CD4-positive, alpha-beta T cell treated with Interleukin-6 for 4 hours (primary cell): ENCODE measurements at places on chromosomes 13 and 19.

DNA sequence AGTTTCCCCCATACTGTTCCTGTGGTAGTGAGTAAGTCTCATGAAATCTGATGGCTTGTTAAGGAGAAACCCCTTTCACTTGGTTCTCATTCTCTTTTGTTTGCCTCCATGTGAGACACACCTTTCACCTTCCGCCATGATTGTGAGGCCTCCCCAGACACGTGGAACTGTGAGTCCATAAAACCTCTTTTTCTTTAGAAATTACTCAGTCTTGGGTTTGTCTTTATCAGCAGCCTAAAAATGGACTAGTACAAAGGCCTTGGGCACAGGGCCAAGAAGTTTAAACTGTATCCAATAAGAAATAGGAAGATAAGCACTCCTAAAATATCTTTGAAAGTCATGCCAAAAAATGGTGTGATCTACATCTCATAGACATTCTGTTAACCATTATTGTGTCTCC lies 176.9 kb downstream of the TBC1D4 start:
- no peak for DNase-seq

DNA sequence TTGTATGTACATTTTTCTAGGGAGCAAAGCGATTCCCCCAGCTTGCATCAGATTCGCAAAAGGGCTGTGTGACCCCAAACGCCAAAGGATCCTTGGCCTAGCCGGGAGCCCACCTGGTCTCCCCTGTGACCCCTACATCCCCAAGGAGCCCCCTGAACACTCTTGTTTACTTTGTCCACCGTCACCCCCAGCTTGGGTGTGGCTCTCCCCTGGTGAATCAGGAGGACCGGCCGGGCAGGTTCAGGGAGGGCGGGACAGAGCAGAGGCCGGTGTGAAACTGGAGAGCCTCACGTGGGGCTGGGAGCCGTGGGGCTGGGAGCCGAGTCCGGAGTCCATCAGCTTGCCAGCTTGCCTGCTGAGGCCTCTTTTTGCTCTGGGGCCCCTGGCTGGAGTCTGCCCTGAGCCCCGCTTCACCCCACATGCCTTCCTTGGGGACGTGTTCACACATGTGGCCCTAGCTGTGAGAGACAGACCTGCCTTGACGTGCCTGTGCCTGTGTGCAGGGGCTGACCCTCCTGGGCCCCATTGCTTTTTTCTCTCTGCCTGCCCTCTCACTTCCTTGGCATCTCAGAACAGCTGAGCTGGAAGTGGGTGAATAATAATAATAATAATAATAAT lies 2.0 kb downstream of the ITPKC start:
- no peak for DNase-seq

DNA sequence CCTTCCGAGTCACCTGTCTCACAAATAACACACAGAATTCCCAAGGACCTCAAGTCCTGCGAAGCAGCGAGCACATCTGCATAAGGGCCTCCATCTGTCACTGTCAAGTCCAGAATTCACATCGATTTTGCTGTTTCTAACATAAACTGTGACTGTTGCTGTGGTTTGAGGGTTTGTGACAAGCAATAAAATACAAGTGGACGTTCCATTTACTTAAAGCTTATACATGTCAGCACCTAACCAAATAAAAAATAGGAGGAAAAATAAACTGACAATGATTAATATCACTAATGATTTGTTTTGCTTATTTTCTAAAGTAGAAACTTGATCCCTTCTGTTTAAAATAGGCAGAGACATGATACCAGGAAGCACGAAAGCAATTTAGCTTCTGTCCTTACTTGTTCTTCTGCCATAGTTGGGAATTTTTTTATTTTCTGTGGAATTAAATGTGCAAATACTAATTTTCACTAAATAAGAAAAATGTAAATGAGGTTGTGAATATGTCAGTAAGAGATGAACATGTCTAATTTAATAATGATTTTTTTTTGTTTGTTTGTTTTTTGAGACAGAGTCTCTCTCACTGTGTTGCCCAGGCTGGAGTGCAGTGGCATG lies 279.1 kb downstream of the FGF9 start:
- DNase-seq: no peak

DNA sequence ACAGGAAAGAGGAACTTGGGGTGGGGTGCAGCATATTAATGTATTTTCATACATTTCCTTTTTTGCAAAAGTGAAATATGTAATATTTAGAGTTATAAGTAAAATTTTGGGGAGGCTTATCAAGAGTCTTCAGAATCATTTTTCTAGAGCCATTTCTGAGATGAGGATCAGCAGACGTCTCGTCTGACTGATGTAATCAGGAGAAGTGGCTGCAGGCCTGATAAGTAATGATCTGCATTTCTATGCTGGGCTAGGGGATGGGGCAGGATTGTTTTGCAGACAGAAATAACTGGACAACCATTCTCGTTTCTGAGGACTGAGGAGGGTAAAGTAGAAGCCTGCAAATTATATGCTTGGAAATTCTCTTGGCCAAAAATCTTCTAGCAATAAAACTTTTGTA lies 89.2 kb upstream of the ARGLU1 start:
- no peak for DNase-seq

DNA sequence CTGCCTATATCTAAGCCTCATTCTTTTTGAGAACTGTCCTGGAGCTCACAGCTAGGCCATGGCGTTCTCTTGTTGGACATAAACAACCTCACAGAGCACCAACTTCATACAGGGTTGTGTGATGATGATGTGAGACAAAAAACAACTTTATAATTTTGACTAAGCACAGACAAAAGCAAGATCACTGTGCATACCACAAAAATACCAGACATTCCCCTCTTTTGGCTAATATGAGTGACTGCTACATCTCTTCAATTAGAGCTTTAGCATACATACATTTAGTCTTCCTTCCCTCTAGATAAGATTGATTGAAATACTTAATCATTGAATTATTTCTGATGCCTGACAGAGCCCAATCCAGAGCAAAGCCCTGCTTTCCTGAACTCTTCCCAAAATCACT lies 8.3 kb downstream of the MAB21L1 start:
- DNase-seq: no peak

DNA sequence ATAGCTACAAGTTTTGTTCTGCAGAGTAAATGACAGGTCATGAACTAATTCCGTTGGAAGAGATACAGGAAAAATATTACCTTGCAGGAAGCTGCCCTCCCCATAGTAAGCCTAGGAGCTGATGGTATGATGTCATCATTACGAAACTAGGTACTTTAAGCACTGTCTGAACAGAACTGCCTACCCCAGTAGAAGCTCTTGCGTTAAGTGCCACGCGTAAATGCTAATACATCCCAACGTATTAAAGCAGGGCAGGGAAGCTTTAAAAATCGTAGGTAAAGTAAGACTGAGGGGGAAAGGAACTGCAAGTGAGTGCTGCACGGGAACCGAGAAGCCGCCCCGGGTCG lies 572 bp downstream of the UGGT2 start:
- DNase-seq: no peak

DNA sequence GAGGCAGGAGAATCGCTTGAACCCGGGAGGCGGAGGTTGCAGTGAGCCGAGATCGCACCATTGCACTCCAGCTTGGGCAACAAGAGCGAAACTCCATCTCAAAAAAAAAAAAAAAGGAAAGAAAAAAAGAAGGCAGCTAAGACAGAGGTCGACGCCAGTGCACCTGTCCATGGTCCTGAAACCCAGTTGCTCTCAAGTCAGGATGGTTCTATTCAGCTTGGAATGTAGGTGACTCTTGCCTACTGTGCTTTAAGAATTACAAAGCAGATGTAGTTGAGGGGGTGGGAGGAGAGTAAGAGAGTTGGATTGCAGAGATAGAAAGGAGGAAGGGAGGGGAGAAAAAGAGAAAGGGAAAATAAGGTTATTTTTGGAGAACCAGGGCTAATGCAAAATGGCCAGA lies 18.7 kb downstream of the CACNG7 start:
- peak; percentile 41 for DNase-seq

GRCh38 chr19:56356944-56357343 lies 36.4 kb downstream of the ZNF582 start:
- no peak for DNase-seq

DNA sequence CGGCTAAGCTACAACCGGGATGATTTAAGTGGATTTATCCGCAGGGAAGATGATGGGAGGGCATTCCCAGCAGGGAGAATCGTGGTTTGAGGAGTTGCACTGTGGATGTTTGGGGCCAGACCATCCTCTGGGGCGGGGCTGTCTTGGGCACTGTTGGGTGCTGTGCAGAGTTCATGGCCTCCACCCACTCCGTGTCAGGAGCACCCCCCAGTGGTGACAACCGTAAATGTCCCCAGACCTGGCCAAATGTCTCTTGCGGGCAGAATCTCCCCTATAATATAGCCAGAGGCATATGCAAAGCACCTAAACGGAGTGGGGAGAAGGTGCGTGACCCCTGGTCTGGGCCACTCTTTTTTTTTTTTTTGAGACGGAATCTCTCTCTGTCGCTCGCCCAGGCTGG lies 40.2 kb downstream of the SMIM24 start:
- peak; percentile 64 for DNase-seq

GRCh38 chr13:111338841-111339240 lies 18.4 kb downstream of the TEX29 start:
- DNase-seq: no peak

- no peak for DNase-seq
Measured at GRCh38 chr13:112605531-112605990, 17.6 kb upstream of the TUBGCP3 start.

DNA sequence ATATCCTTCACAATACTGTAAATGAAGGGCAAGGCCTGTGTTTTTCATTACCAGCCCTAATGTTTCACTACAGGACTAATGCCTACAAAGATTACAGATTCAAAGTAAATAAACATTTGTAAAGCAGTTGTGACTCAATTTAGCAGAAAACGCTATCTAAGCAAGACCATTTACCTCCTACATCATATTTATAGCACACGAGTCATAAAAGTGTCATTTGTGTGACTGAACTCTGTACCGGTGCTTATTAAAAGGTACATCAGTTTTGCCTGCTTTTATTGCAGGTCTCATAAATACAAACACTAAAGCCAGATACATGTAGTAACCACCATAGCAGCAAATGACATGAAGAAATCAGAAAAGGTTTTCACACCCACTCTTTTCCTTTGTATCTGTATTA lies 61.5 kb upstream of the SLC15A1 start:
- no peak for DNase-seq

DNA sequence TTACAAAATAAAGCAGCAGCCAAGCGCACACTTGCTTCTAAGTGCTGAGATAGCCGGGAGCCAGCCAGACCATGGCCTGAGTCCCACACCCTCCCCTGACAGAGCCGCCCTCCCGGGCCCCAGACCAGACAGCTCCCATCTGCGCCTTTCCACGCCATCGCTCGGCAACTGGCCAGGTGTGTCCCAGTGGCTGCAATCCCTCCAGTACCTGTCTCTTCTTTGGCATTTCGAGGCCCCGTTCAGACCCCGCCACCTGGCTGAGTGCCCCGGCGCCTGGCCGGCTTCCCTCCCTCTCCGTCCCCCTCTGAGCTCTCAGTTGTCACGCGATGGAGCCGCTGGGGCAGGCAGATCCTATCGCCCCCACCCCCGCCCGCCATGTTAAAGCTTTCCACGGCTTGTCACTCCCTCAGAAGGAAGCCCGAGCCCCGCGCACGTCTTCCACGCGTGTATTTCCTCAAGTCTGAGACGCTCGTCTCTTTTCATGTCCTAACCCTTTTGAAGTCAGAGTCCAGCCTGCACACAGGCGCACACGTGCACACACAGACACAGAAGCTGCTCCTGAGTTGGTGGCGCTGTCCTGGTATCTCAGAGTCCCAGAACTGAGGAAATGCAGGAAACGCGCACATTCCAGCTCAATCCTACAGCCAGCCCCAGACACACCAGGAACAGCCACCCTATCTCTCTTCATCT lies 7.9 kb downstream of the MLLT1 start:
- DNase-seq: no peak

- DNase-seq: no peak
Measured at GRCh38 chr19:2837430-2837829, 3.8 kb upstream of the ZNF555 start.

DNA sequence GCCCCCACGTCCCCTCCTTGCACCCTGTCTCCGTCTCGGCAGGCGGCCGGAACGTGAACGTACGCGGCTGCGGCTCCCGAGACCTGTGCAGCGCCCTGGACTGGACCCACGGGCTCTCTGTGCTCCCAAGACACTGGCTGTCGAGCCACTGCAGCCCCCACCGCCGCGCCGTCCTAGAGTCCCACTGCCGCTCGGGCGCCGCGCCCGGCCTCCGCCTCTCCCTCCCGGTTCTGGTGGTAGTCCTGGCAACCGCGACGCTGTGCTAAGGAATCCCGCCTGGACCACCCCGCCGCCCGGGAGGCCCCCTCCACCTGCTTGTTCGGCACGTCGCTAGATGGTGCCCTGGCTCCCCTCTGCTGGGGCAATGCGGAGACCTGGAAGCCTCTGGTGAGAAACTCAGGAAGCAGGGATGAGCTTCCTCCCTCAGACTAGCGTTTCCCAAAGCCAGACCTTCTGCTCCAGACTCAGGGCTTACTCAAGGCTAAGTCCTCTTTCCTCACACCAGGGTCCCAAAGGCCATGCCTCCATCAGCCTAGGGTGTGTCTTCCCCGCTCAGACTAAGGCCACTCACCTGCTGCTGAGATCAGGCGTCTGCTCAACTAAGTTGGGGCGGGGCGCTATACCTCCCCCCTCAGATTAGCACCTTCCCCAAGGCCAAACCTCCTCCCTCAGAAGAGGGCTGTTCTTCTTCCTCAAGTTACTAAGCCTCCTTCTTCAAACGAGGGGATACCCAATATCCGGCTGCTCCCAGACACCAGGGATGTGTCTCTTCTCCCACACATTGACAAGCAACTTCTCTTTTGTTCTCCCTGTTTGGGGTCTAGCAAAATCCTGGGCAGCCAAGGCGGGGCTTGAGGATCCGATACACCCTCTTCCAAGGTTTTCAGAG lies 16.1 kb upstream of the IRGC start:
- DNase-seq: peak; percentile 3

GRCh38 chr13:79867254-79867653 lies 386.3 kb downstream of the NDFIP2 start:
- no peak for DNase-seq

DNA sequence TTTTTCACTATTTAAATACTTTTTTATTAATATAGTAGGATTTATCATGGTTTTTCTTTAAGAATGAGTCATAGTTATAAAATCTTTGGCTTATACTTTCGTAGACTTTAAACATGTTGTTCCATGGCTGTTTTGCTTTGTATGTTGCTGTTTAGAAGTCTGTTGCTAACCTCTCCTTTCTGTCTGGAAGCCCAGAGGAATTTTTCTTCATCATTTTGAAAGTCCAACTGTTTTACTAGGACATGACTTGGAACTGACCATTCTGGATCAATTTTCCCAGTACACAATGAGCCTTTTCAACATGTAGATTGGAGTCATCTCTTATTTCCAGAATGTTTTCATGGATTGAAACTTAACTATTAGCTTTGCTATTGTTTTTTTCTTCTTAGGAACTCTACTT lies 7.9 kb downstream of the CAB39L start:
- DNase-seq: no peak

DNA sequence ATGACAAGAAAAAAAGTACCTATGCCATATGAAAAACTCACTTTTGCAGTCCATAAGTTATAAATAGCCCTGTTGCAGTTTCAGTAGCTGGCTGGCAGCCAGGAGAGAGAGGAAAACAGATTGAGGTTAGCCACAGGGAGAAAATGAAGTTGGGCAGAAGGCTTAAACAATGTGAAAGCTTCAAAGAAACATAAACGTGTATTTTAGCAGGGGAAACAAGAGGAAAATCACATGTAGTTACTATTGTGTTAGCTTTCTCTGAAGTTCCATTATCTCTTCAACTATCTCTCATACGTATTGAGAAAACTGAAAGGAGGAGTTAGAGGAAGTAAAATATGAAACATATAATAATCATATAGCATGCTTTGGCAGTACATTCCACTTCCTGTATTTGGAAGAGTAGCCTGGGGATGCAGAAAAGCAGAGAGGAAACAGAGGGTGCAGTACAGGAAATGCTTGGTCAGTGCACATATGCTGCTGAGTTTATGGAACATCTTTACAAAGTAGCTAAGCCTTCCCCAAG lies 1551.1 kb downstream of the EFNB2 start:
- DNase-seq: peak; percentile 43

- DNase-seq: peak; percentile 55
Measured at GRCh38 chr13:27619728-27620376, 477 bp downstream of the LNX2 start.
